ENCODE measurements at places on chromosomes 6 and 20.

DNA sequence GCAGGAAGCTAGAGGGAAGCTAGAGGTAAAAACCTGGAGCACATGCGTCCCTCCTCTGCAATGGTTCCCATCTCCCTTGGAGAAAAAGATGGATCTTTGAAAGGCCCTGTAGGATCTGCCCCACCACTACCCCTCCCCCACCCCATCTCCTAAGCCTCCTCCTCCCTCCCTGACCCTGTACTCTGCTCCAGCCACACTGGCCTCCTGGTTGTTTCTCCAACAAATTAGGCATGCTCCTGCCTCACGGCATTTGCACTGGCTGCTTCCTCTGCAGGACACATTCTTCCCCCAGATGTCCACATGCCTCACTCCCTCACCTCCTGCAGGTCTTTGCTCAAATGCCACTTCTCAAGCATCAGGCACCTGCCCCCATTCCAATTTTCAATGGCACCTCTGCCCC lies 45.5 kb downstream of the UBE2V1 start:
- DNase-seq: no peak

DNA sequence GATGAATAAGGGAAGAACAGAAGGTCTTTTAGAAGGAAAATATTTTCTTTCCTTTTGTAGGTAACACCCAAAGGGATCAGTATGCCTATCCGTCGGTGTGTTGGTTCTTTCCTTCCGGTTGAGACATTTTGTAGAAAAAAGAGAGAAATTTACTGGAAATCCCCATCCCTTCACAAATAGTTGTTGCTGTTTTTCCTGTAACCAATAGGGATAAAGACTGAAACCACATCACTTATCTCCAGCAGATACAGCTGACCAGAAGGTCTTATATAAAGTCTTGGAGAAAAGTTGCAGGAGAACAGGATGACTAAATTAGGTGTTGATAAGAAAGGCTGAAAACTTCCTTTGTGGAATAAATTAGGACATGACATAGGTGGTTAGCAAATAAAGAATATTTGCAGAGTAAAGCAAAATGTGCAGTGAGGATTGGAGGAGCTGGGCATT lies 14.8 kb upstream of the HLA-DRB1 start:
- no peak for DNase-seq

- DNase-seq: no peak
These were observed 54.2 kb downstream of the TRAM2 start for GRCh38 chr6:52522655-52523054.

DNA sequence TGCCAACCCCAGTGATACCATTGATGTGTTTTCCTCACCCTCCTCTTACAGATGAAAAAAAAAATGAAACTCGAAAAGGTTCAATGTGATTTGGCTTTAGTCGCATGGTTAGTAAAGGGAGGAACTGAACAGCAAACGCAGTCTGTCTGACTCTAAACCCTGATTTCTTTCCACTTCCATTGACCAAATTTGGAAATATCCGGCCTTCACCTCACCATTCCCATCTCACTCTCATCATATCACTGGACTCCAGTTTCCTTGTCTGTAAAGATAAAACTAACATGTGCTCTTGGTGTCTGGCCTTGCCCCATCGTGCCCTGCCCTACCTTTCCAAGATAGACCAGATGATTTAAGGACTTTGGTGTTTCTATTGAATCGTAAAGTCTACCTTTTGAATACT lies 48.7 kb upstream of the ADGRF1 start:
- DNase-seq: no peak

DNA sequence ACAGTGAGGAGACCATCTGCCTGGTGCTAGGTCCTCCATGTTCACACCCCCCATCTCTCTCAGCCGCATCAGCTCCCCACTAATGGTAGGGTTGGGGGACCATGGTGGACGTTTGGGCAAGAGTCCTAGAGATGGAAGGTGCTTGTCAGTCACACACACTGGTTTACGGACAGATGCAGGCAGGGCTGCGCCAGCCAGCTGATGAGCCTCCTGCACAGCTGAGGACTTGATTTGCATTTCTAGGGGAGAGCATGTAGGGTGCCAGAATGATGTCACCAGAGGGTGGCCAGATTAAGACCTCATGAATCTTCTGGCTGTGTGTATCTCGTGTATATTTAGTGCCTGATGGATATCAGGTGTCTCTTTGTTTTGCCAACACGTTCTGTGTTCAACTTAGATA lies 28.6 kb downstream of the CST8 start:
- DNase-seq: no peak

GRCh38 chr6:103783329-103783728 lies 1076.4 kb downstream of the HACE1 start:
- DNase-seq: no peak

DNA sequence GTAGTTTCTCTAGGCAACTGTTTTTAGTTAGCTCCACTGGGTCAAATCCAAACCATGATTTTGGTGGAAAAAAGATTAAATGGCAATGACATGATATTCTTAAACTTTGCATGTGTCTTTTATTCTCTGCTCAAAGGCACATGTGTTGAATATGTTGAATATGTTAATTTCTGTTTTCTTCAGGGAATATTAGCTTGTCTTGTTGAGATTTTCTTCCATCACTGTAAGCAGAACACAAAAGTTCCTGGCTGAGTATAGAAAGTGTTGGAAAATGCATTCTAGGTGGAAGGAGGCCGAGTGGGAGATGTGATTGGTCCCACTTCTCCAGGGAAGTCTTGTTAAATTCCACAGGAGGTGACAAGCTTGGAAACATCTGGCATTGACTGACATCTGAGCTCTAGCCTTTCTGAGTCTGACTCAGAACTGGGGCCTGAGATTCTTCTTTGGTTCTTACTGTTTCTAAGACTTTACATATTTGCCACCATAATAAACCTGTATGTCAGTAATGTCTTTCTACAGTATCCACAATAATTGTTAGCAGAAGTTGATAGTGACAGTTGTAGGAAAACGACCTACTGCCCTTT lies 81.1 kb downstream of the LAMA4 start:
- no peak for DNase-seq

DNA sequence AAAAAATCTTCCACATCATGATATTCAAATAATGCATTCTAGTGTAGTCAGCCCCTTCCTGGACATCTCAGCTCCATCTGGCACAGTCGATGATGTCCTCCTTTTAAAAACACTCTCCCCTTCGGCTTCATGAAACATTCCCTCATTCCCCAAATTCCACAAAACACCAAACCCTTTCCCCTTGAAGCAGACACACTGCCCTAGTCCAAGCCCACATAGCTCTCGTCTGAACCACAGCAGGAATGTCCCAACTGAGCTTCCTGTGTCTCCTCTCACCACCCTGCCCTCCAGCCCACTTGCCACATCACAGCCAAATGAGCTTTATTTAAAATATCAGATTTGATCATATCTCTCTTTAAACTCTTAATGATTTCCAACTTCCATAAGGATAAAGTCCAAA lies 106.4 kb upstream of the CARMIL1 start:
- DNase-seq: no peak

- no peak for DNase-seq
These were observed 49.3 kb upstream of the KIF16B start for GRCh38 chr20:16622501-16622900.

DNA sequence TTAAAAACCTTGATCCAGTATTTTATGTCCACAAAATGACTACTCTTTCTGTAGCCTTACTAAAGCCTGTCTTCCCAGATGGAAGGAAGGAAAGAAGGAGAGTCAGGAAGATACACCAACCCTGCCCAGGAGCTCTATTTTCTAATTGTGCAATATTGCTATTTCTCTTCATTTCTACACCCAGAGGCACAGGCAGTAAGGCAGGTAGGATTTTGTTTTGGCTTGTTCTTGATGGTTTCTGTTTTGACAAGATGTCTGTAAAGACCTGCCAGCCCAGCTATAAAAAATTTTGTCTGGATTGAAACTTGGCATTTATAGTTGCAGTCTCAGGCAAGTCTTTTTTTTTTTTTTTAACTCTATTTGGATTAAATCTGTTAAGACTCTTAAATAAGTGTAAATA lies 587.5 kb upstream of the ARID1B start:
- DNase-seq: no peak

DNA sequence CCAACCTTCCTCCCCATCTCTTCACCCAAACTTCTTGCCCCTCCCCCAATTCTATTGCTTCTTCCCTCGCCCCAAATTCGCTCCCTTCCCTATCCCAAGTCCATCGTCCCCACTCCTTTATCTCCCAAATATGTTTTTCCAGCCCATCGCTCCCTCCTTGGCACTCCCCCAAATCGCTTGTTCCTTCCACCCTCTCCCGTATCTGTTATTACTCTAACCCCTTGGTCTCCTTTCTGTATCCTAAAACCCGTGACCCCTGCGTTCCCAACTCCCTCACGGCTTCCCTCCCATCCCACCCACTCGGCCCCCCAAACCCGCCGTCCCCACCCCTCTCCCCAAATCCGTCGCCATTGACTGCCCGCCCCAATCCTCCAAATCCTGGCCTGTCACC lies 584 bp downstream of the MTCH1 start:
- DNase-seq: no peak

GRCh38 chr6:137978252-137978896 lies 111.3 kb downstream of the TNFAIP3 start:
- no peak for DNase-seq

DNA sequence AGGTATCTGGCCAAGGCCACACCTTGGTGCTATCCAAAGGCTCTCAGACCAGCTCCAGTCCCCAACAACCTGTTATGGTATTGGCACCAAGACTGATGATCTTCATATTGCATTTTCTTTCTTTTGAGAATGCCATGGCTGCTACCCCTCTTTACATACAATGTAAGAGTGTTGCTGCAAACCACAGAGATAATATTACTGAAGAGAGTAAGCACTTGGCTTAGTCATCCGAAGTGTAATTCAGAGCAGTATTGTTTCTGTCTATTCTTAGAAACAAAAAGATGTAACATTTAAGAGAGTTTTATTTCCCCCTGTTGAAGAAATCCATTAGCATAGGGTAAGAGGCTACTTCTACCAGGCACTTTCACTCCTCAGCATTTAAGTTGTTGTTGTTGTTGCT lies 212.5 kb downstream of the C6orf118 start:
- no peak for DNase-seq

DNA sequence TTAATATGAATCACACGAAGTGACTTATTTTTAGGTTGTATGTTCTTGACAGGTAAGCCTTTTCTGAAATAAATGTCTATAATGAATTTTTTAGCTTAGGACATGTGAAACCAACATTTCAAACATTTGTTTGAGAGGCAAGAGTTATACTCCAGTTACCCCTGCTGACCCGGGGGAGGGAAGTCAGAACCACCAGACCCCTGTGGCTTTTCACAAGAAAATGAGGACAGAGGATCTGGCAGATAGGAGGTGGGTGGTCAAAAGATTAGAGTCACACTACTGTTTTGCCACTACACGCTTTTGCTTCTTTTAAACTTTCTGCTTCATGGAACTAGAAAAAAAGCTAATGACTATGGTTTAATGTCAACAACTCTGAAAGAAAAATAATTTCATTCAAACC lies 27.5 kb upstream of the ADGRF4 start:
- no peak for DNase-seq

- DNase-seq: no peak
These were observed 33.7 kb downstream of the RNF146 start for GRCh38 chr6:127300411-127300810.

DNA sequence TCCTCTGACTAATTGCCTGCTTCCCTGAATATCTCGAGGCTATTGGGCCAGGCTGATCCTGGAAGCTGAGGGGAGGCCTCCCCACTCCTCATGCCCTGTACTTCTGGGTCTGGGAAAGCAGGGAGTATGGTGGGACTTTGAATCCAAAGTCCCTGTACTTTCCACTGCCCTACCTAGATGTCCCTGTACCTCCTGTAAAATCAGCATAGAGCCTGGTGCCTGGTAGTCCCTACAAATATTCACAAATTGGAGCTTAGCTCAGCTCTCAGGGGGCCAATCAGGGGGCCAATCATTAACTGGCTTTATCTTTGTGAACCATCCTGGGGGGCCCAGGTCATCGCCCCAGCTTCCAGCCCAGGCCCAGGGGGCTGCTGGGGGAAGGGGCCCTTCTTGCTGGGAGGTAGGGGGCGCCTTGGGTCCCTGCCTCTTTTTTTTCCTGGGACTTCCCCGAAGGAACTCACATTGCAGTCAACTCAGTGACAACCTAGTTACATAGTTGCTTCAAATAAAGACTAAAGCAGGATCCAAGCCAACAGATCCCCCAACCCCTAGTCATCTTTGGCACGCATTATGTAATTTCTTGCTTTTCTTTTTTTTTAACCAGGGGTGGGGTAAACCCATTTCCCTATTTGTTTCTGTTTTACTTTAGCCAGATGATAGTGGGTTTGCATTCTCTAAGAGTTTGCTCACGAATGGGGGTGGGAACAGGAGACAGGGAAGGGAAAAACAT lies 6.9 kb upstream of the VEGFA start:
- no peak for DNase-seq

- DNase-seq: no peak
These were observed 33.8 kb downstream of the FRMD1 start for GRCh38 chr6:168045141-168045691.

GRCh38 chr6:156848123-156848522 lies 70.9 kb downstream of the ARID1B start:
- DNase-seq: no peak

DNA sequence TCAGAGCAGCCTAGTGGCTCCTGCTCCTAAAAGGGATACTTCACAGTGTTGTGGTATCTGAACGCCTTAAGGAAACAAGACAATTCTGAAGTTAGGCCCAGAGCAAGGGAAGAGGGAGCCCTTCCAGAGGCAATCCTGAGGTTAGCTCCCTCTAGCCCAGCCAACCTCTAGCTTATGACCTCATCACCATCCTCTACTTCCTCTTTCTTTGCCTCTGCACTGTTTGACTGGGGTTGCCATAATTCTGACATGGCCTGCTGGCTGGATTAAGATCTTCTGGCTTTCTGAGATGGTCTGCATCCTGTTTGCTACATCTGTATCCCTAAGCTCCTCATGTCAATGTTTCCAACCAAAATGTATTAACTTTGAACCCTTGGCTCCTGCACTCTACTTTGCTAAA lies 23.3 kb upstream of the BMP2 start:
- no peak for DNase-seq

DNA sequence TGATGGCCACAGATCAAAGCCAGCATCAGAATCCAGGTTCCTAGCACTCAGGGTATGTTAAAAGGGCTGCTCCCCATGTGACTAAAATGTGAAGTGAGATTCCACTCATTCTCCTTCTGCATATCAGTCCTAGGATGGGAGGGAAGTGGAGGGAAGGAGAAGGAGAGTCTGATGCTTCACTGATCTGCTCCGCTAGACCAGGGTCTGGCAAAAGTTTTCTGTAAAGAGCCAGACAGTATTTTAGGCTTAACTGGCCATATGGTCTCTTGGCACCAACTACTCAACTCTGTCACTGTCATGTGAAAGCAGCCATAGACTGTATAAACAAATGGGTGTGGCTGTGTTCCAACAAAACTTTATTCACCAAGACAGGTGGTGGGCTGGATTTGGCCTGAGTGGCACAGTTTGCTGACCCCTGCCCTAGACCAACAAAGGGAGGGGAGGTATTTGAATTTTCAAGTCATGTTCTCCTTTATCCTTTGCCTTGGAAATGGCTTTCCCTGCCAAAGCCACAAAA lies 22.6 kb downstream of the GHRH start:
- no peak for DNase-seq
